ENCODE measurements at places on chromosomes 4 and X. TPM values are rescaled to one million over a fixed set of nuclear protein-coding genes. Genes with fewer than 3 reads are reported as not detected.

GRCh38 chr4:15413010-15413622 is 14.7 kb upstream of the C1QTNF7 start:
- H3K4me3 ChIP-seq = no peak overlapping the region
- no peaks in the 10 kb centered on the region for H3K36me3 ChIP-seq
- H3K27ac ChIP-seq = no peak overlapping the region
- no peak for DNase-seq
- no peaks in the 10 kb centered on the region for H3K4me1 ChIP-seq

Gene TMEM131L
- 8.1 TPM for total RNA-seq

DNA sequence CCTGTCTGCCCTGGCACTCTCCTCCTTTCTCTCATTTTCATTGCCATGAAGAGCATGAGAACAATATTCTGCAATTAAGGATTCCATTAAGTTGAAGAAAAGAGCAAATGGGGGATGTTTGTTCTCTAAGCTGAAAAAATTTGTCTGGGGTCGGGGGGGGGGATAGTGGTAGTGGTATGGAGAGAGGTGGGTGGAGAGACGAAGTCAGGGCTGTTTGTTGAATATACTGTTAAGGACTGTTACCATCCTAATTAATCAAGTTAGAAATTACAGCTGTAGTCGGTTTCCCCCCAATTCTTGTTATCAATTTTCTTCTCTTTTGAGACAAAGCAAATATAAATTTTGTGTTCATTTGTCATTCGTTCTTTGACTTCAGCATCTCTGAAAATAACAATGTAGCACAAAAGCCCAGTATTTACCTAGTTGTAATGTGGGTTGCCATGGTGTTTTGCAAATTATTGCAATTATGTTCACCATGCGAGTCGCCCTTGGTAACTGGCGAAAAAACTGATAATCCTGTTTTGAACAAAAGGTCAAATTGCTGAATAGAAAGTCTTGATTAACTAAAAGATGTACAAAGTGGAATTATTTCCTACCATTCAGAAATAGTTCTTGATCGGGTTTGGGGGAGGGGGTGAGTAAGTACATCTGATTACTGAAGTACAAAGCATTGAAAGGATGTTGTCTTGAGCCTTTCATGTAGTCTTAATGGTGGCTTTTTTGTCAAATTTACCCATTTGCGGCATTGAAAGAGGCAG is 139.1 kb downstream of the ARX start:
- H3K36me3 ChIP-seq = no peaks in the 10 kb centered on the region
- H3K27me3 ChIP-seq = no peaks in the 10 kb centered on the region
- no peak overlapping the region for H3K4me3 ChIP-seq
- H3K27ac ChIP-seq = peak overlapping the region; percentile 56
- DNase-seq = no peak
- peaks cover 10% of the 10 kb centered on the region for H3K4me1 ChIP-seq

GRCh38 chrX:56762220-56762619 is 33.2 kb downstream of the NBDY start:
- no peaks in the 10 kb centered on the region for H3K36me3 ChIP-seq
- no peak for DNase-seq
- H3K27ac ChIP-seq = no peak overlapping the region
- H3K4me1 ChIP-seq = no peaks in the 10 kb centered on the region

- no peaks in the 10 kb centered on the region for H3K36me3 ChIP-seq
- no peaks in the 10 kb centered on the region for H3K27me3 ChIP-seq
- no peak overlapping the region for H3K27ac ChIP-seq
- no peak overlapping the region for H3K4me3 ChIP-seq
- H3K4me1 ChIP-seq = no peaks in the 10 kb centered on the region
These were observed 62.1 kb downstream of the VCX3A start for GRCh38 chrX:6472652-6473342.

Gene CT55
- total RNA-seq = not detected

Gene TENM3
- 70.9 TPM for total RNA-seq

Gene NLRP2B
- total RNA-seq = not detected

Gene NOX1
- 3.0 TPM for total RNA-seq

DNA sequence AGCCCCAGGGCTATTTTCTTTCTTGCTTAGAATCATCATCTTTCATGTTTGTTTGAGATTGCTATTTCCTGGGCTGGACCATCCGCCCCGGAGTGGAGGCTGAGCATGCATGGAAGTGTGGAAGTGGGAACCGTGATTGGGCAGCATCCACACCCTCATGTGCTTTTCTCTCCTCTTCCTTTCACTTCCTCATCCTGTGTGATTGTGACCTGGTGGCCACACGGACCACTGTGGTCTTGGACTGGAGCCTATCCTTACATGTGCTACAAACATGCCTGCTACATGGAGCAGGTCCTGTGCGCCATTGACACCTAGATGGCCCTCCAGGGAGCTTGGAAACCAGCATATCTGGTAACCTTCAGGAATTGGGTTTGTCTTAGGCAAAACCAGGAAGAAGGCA is 175.9 kb upstream of the LCORL start:
- no peak overlapping the region for H3K27ac ChIP-seq
- H3K36me3 ChIP-seq = no peaks in the 10 kb centered on the region
- H3K4me1 ChIP-seq = no peaks in the 10 kb centered on the region
- no peak for DNase-seq

GRCh38 chr4:152188801-152189200 is 347.1 kb downstream of the FBXW7 start:
- no peak overlapping the region for H3K27ac ChIP-seq
- H3K4me3 ChIP-seq = no peak overlapping the region
- H3K4me1 ChIP-seq = no peaks in the 10 kb centered on the region
- DNase-seq = no peak
- no peaks in the 10 kb centered on the region for H3K36me3 ChIP-seq
- no peaks in the 10 kb centered on the region for H3K27me3 ChIP-seq

GRCh38 chr4:59553063-59553720 is 1646.9 kb upstream of the ADGRL3 start:
- H3K4me3 ChIP-seq = no peak overlapping the region
- DNase-seq = no peak
- H3K27ac ChIP-seq = no peak overlapping the region
- H3K36me3 ChIP-seq = no peaks in the 10 kb centered on the region
- H3K27me3 ChIP-seq = no peaks in the 10 kb centered on the region

DNA sequence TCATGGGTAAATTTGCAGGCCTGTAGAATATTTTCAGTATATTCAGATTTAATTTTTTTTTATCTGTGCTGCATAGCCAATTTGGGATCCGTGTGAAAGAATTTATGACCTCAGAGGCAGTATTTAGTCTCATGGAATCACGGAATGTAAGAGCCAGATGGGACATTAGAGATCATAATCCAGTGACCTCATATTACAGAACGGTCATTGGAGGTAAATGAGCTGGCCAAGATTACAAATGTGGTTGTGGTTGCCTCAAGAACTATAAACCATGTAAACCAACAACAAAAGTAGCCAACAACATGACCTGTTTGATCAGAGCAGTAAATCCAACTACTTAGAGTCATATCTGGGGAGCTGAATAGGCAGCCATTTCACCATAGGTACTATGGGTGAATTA is 71.6 kb downstream of the AMOT start:
- H3K27me3 ChIP-seq = no peaks in the 10 kb centered on the region
- no peaks in the 10 kb centered on the region for H3K4me1 ChIP-seq
- no peak for DNase-seq
- no peaks in the 10 kb centered on the region for H3K36me3 ChIP-seq
- no peak overlapping the region for H3K4me3 ChIP-seq

GRCh38 chr4:2469192-2469984 is 482 bp downstream of the RNF4 start:
- peak overlapping the region; percentile 81 for H3K4me3 ChIP-seq
- peak overlapping the region; percentile 94 for H3K27ac ChIP-seq
- H3K27me3 ChIP-seq = no peaks in the 10 kb centered on the region
- H3K36me3 ChIP-seq = peaks cover 5% of the 10 kb centered on the region
- H3K4me1 ChIP-seq = peaks cover 16% of the 10 kb centered on the region

DNA sequence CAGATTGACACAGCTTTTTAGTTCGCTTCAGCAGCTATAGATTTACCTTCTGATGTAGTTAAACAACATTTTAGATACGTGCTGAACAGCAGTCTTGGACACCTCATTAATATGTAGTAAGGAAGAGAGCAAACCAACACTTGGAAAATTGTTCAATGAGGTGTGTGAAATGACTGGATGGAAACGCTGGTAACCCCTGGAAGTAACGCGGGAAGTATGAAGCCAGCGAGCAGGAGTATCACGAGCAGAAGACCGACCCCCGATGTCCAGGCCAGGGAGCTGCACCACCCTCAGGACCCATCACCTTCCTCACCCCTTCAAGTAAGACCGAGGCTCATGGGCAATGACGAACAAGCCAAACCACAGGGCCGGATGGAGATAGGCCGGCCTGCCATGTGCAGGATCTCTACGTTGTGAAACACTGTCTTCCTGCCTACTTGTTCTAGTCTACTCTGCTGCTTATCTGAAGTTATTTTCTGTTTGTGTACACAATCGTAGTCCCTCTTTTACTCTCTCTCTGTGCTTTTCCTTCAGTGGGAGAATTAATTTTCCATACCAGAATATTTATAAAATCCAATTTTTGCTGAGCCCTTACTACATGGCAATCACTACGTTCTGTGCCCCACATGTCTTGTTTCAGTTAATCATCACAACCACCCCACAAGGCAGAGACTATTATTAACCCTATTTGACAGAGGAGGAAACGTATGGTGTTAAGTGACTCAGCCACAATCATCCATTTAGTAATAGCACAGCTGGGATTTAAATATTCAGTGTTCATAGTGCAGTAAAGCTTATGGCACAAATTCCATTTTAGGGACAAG is 221.7 kb downstream of the APBB2 start:
- no peak for DNase-seq
- H3K4me1 ChIP-seq = peaks cover 2% of the 10 kb centered on the region
- H3K27me3 ChIP-seq = no peaks in the 10 kb centered on the region
- peak overlapping the region; percentile 77 for H3K27ac ChIP-seq
- H3K4me3 ChIP-seq = no peak overlapping the region

- no peak overlapping the region for H3K27ac ChIP-seq
- no peaks in the 10 kb centered on the region for H3K36me3 ChIP-seq
- H3K4me1 ChIP-seq = no peaks in the 10 kb centered on the region
- DNase-seq = no peak
- H3K4me3 ChIP-seq = no peak overlapping the region
These were observed 17.7 kb downstream of the ARAP2 start for GRCh38 chr4:36226430-36227227.

GRCh38 chr4:96260064-96260682 is 420.3 kb downstream of the PDHA2 start:
- no peak overlapping the region for H3K4me3 ChIP-seq
- H3K36me3 ChIP-seq = no peaks in the 10 kb centered on the region
- peak; percentile 36 for DNase-seq
- H3K27me3 ChIP-seq = no peaks in the 10 kb centered on the region
- H3K4me1 ChIP-seq = peaks cover 4% of the 10 kb centered on the region
- H3K27ac ChIP-seq = peak overlapping the region; percentile 3

DNA sequence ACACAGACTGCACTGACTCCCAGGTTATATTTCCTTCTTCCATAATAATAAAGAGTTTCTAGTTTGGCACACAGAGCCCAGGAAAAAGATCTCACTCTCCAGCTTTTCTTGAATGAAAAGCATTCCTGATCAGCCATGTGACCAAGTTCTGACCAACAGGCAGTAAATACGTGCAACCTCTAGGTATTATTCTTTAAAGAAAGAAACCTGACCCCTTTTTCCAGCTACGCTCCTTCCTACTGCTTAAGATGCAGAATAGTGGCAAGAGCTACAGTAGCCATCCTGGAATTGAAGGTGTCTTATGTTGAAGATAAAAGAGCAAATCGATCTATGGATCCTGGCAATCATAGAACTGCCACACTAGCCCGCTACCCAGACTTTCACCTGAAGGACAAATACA is 76.7 kb downstream of the LRBA start:
- H3K4me3 ChIP-seq = no peak overlapping the region
- no peaks in the 10 kb centered on the region for H3K27me3 ChIP-seq
- no peak overlapping the region for H3K27ac ChIP-seq
- DNase-seq = no peak
- H3K4me1 ChIP-seq = no peaks in the 10 kb centered on the region
- no peaks in the 10 kb centered on the region for H3K36me3 ChIP-seq

Gene ERAS
- not detected for total RNA-seq

Gene LNX1
- total RNA-seq = 16.7 TPM

Gene ZCCHC18
- total RNA-seq = 0.56 TPM

DNA sequence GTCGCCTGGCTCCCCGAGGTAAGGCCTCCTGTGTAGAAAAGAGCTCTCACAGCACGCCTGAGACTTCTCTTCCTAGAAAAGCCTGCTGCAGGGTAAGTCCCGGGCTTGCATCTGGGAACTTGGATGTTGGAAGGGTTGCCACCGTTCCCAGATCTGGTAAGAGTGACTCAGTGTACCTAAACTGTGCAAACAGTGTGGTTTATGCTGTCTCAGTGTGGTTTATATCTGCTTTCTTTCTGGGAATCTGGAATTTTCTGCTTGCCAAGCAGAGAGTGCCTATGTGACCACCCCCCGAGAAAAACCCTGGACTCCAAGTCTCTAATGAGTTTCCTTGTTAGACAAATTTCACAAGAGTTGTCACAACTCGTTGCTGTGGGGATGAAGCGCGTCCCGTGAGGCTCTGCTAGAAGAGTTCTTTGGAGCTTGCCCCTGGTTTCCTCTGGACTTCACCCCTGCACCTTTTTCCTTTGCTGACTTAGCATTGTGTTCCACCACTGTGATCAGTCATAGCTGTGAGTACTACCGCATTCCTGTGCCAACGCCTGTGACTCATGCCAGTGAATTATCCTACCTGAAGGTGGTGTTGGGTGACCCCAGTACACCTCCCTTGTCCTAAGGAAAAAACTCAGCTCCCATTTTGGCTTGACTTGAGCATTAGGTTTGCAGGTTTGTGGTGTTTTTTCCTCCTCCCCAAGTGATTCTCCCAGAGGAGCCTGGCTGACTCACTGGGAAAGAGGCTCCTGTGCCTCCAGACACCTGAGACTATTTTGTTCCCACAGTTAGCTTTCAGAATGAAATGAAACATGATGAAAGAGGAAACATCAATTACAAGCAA is 14.5 kb downstream of the SLC2A9 start:
- no peaks in the 10 kb centered on the region for H3K36me3 ChIP-seq
- H3K4me1 ChIP-seq = peaks cover 24% of the 10 kb centered on the region
- H3K4me3 ChIP-seq = no peak overlapping the region
- H3K27ac ChIP-seq = peak overlapping the region; percentile 91
- DNase-seq = peak; percentile 81
- H3K27me3 ChIP-seq = no peaks in the 10 kb centered on the region

- no peak overlapping the region for H3K27ac ChIP-seq
- H3K27me3 ChIP-seq = no peaks in the 10 kb centered on the region
- no peak overlapping the region for H3K4me3 ChIP-seq
- H3K36me3 ChIP-seq = no peaks in the 10 kb centered on the region
- H3K4me1 ChIP-seq = no peaks in the 10 kb centered on the region
These were observed 148.6 kb downstream of the SLC4A4 start for GRCh38 chr4:71487344-71487920.

Gene RIPPLY1
- not detected for total RNA-seq

GRCh38 chrX:26783512-26784225 is 567.7 kb downstream of the MAGEB5 start:
- no peaks in the 10 kb centered on the region for H3K27me3 ChIP-seq
- H3K36me3 ChIP-seq = no peaks in the 10 kb centered on the region
